Renal cortical epithelial cell (primary cell): ENCODE measurements at places on chromosomes 1 and 21. TPM values are rescaled to one million over a fixed set of nuclear protein-coding genes. Genes with fewer than 3 reads are reported as not detected.

- DNase-seq, result no peak
Measured at GRCh38 chr1:92446546-92446945, 40.2 kb downstream of the GFI1 start.

- no peak for DNase-seq
Measured at GRCh38 chr1:167526667-167527383, 8.5 kb upstream of the CD247 start.

GRCh38 chr1:212814537-212815334 is 23.0 kb downstream of the TATDN3 start:
- DNase-seq, result peak; percentile 34

- DNase-seq, result no peak
Measured at GRCh38 chr1:39679821-39680220, 7.9 kb upstream of the NT5C1A start.

- peak; percentile 15 for DNase-seq
Measured at GRCh38 chr1:34896612-34897011, 32.8 kb downstream of the DLGAP3 start.

- DNase-seq, result peak; percentile 82
Measured at GRCh38 chr1:22832414-22832786, 121.8 kb downstream of the EPHB2 start.

GRCh38 chr1:237211540-237211939 is 169.6 kb downstream of the RYR2 start:
- no peak for DNase-seq

GRCh38 chr1:115129071-115129640 is 39.9 kb upstream of the TSPAN2 start:
- DNase-seq, result no peak

GRCh38 chr1:27858072-27858948 is 14.0 kb upstream of the THEMIS2 start:
- DNase-seq, result peak; percentile 73

DNA sequence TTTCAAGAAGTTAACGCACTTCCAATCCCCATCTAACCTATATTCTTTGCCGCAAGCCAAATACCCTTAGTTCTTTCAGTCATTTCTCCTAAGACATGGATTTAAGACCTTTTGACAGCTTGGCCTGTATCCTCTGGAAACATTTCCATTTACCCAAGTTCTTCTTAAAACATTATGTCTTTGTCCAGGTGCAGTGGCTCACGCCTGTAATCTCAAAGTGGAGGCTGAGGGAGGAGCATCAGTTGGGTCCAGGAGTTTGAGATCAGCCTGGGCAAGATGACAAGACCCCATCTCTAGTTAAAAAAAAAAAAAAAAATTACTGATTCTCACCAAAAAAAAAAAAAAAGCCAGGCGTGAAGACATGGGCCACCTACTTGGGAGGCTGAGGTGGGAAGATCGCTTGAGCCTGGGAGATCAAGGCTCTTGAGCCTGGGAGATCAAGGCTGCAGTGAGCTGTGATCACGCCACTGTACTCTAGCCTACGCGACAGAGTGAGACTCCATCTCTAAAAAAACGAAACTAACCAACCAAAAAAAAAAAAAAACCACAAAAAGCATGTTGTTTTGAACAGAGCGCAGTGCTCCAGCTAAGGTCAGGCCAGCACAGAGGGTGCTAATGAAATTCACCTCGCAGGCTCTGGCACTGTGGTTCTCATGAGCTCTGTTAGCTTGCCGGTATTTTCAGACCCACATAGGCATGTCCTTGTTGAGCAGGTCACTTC is 36.0 kb downstream of the NUAK2 start:
- DNase-seq, result peak; percentile 87

DNA sequence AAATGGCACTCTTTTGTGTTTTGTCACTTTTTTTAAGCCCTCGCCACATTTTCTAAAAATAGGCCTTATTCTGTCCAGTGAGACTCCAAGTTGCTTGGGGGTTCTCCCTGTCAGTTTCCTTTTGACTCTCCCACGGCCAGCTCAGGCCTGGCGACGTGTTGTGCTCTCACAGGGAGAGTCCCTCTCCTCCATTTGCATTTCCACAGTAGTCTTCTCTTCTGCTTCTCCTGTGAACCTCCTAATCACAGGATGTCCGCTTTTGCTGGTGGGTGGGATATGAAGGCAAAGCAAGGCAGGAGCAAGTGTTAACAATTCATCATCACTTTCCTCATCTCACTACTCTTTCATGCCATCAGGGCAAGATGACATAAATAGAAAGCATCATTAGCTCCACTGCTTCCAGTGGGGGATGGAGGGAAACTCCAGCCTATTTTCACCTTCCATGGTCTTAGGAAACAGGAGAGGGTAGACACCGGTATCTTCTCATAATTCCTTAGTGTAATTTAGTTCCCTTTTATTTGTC is 99.8 kb downstream of the INTS7 start:
- no peak for DNase-seq

GRCh38 chr1:2950926-2951305 is 70.4 kb upstream of the ACTRT2 start:
- DNase-seq, result no peak

DNA sequence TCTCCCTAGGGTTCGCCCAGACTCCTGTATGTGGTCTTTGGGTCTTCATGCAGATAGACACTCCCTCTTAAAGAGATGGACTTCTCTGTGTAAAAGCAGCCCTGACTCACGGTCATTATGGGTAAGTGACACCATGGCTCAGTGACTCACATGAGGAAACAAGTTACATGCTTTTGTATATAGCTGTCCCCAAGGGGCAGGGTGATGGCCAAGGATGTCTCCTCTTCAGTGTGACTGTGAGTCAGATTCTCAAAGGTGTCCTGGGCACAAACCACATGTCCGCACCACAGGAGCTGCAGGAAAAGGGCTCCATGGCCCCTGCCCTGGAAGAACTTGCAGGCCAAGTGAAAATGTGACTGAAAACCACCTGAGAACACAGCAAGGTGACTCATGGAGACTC is 380.4 kb downstream of the NPHP4 start:
- no peak for DNase-seq

DNA sequence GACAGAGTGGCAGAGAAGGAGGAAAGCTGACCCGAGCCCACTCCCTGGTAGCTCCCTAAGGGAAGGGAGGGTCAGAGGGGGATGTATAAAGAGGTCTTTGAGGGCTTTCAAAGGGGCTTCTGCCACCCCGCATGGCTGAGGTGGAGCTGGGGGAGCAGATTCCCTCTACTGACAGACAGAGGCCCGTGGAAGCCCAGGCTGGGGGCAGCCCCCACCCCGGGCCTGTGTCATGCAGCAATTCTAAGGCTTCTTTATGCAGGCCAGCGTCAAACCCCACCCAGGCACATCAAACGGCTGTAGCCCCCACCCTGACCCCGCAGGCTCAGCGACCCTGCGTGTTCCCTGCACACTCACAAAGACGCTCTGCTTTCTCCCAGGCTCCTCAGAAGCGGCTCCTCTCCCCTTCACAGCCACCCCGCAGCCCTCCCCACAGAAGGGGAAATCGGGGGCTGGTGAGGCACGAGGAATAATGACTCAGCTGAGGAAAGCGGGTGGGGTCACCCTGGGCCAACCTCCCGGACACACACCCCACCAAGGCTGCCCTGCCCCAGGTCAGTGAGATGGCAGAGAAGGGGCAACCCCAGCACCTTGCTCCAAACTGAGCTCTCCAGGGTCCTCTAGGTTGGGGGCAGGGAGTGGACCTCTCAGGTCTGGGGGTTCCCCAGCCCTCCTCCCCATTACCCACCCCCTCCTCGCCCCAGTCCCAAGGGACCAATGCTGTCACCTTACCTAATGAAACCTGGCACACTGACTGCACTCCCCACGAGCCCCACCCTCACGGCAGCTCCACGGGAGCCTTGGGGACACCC is 10.8 kb downstream of the SLC45A3 start:
- no peak for DNase-seq

- peak; percentile 87 for DNase-seq
Measured at GRCh38 chr1:59013276-59013927, 229.6 kb upstream of the JUN start.

- DNase-seq, result no peak
Measured at GRCh38 chr1:1387098-1388077, 11.7 kb downstream of the CCNL2 start.

GRCh38 chr1:23290836-23291565 is 53.1 kb downstream of the HNRNPR start:
- DNase-seq, result no peak

DNA sequence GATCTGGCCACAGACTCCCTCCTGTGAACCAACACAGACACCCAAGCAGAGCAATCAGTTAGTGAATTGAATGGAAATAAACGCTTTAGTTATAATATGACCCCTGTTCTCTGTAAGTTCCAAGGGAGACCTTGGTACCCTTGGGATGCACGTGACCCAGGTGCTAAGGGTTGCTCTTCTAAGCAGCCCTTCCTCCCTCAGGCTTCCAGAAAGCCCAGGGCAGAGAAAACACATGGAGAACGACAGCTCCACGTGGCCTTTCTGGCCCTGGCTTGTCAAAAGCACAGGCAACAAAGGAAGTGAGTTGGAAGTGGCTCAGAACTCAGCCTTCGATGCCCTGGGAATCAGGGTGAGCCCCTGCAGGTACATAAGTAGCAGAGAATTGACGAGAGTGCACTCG is 57.4 kb downstream of the LACTBL1 start:
- no peak for DNase-seq

DNA sequence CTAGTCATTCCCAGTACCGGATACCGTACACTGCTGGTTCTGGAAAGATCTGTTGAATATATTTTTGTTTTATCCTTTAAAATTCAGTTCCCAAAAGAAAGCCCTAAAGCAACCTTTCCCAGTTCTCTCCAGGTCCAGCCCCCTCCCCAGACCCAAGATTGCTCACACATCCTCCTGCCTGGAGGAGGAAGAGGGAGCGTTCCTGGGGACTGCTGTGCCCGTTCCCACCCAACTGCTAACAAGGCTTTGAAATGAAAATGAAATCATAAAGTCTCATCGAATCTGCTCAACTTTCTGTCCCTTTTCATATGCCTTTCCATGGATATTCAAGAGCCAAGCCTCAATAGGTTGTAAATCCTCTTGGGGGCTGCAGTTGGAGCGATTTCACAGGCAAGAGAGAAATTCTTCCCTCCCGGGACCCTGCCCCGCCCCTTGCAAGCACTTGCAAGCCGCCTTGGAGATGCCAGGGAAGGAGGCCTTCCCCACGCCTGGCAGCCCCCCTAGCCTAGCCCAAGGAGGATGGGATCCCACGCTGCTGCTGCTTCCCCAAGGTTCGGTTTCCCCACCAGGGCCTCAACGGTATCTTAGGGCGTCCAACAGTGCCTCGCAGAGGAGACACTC is 113.2 kb upstream of the CACHD1 start:
- DNase-seq, result no peak

GRCh38 chr1:241994171-241994570 is 4.7 kb downstream of the MAP1LC3C start:
- no peak for DNase-seq

GRCh38 chr1:174998569-174999215 is 1.1 kb upstream of the CACYBP start:
- peak; percentile 65 for DNase-seq

Gene EFCAB7
- total RNA-seq, result 8.5 and 15.1 TPM in 2 replicates

Gene NUF2
- total RNA-seq, result 0.30 and 12.9 TPM in 2 replicates

Gene OR2W3
- total RNA-seq, result 0.15 TPM in 1 of 2 replicates, not detected in the other

Gene LRRC39
- 0.20 TPM in 1 of 2 replicates, not detected in the other for total RNA-seq

Gene KCNAB2
- total RNA-seq, result 0.69 and 2.3 TPM in 2 replicates

Gene CBR3
- total RNA-seq, result 1.4 and 3.3 TPM in 2 replicates

Gene AMY1C
- total RNA-seq, result not detected in 2 replicates

Gene RGS4
- total RNA-seq, result 1.0 and 3.3 TPM in 2 replicates

Gene DCST2
- 0.05 TPM in 1 of 2 replicates, not detected in the other for total RNA-seq

Gene MAP3K7CL
- total RNA-seq, result 9.6 and 25.5 TPM in 2 replicates

Gene ELF3
- total RNA-seq, result 277 and 307 TPM in 2 replicates

Gene CELF3
- total RNA-seq, result not detected in 2 replicates
